ENCODE measurements at places on chromosomes 11 and 22.

- DNase-seq = peak; percentile 96
Observed at GRCh38 chr11:82901165-82901921, at the start of gene DDIAS. DDIAS (plus strand) TSS chr11:82901736; CDS start chr11:82914739, 13,003 bp downstream.

DNA sequence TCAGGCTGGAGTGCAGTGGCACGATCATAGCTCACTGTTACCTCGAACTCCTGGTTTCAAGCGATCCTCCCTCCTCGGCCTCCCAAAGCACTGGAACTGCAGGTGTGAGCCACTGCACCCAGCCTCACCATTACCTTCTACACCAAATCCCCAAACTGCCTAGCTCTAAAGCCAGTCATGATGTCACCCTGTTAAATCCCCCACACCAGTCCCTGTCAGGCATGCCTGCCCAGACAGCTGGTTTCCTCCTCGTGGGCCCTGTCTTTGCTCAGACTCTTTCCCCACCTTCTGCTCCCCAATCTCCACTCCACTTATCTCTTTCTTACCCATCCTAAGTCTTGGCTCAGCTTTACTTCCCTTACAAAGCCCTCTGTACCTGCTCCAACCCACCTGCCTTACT lies 12.5 kb upstream of the EXPH5 start:
- no peak for DNase-seq

- no peak for DNase-seq
Observed at GRCh38 chr22:28568099-28568498, 111.5 kb downstream of the TTC28 start.

DNA sequence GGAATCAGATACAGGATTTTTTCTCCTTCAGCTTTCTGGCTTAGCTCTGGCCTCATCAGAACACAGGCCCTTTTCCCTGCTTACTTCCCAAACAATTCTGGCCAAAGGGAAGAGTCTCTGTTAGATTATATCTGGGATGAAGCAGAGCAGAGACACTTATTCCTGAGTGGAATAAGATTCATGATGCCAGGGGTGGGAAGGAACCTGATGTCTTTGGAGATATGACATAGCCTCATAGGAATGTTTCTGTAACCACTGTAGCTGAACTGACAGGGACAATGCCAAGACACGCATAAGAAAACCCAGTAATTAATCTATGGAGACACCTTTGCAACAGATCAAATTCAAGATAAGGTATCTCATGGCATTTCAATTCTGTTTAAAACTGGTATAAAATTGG lies 177.1 kb upstream of the RAG2 start:
- DNase-seq = no peak
